ENCODE measurements at places on chromosomes 11 and 22.

- DNase-seq: no peak
Measured at GRCh38 chr11:1293619-1294015, 15.8 kb downstream of the TOLLIP start.

- no peak for DNase-seq
Measured at GRCh38 chr11:1952806-1953482, 5.8 kb downstream of the MRPL23 start.

DNA sequence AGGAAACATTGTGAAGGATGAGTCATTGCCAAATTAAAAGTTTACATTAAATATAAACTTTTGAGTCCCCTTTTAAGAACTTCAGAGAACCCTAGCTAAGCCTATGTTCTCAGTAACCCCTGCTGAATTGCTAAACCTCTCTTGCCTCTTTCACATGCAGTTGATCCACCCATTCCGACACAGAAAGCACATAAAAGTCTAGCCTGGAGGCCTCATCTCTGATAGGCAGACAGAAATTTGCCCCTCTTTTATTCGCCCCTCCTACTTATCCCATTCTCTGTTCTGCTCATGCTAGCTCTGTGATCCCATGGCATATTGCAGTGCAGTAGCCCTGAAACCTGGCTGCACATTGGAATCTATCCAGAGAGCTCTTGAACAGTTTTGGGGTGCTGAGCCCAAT is 58.2 kb upstream of the PDE3B start:
- no peak for DNase-seq

DNA sequence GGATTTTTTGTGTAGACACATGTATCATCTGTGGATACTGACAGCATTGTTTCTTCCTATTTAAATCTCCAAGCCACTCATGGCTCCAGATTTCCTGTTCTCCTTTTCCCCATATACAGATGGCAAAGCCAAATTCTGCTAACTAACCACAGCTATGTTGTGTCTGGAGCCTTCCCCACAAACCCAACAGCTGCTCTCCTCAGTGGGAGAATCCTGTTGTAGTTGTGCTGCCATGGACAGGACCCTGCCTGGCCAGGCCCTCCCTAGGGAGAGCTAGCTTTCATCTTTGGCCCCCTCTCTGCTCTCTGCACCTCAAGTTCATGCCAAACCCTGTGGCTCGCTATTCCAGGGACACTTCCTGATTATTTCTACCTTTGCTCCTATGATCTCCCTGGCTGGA is 106.4 kb upstream of the CCDC90B start:
- DNase-seq: no peak

- DNase-seq: no peak
Measured at GRCh38 chr11:66704659-66705360, 24.2 kb downstream of the SPTBN2 start.

GRCh38 chr11:105937331-105937730 is 84.7 kb downstream of the MSANTD4 start:
- no peak for DNase-seq

DNA sequence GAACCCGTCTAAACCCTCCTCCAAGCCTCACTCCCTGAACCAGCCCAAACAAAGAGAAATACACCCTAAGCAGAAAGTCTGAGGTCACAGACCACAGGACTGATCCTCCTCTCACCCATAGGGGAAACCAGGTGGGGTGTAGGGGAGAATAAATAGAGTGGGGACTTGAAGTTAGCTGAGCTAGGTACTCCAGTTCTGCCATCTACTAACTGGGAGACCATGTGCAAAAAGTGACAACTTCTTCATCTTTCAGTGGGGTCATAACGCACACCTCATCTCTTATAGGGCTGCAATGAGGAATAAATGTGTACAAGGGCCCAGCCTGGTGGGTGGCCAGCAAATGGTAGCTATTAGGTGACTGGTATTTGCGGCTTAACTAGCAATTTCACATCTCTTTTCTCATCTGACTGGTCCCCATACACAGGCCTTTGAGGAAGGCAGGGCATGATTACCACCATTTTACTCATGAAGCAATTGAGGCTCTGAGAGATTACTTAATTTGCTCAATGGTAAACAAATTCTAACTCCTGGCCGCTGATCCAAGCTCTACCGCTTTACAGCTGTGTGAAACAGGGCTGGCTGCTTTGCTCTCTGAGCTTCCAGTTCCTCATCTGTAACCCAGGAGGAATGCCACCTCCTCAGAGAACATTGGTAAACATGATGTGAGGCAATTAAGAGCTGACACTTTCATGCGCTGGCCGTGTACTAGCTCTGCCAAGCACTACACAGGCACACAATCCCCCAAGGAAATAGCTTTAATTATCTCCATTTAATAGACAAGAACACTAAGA is 16.6 kb downstream of the TBC1D10A start:
- DNase-seq: no peak

DNA sequence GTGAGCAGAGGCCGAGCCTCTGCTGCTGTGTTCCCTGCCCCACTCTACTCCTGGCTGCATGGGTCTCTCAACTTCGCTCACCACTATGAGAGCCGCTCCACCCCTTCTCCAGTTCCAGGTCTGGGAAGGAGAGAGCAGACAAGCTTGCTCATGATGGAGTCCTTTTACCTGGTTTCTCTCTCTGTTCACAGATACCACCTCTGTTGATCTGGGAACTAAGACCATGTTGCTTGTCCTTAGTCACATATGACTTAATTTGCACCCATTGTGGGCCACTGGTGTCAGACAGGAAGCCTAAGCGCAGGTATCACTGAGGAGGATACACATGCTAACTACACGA is 26.8 kb downstream of the MCM5 start:
- DNase-seq: no peak

DNA sequence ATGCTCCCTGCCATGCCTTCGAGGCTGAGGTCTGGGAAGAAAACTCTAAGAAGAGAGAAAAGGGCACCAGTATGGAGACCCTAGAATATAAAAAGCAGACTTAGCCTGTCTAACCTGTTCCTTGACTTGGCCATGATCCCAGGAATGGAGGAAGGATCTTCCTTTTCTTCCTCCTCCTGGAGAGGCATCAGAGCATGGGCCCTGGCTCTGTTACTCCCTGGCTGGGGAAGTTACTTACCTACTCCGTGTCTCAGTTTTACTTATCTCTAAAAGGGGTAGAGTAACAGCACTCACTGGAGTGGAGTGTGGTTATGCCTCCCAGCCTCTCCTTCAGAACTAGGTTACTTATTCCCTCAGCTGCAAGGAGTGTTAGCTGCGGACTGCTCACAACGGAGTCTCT is 55.2 kb upstream of the PHF21A start:
- DNase-seq: no peak
